Astrocyte of the spinal cord (primary cell): ENCODE measurements at places on chromosomes 1 and 21.

- DNase-seq: peak; percentile 46
Measured at GRCh38 chr1:39701049-39701439, 9.8 kb upstream of the HPCAL4 start.

- no peak for DNase-seq
Measured at GRCh38 chr1:179226738-179227137, 2.7 kb downstream of the ABL2 start.

- no peak for DNase-seq
Measured at GRCh38 chr21:44449473-44450363, 5.6 kb upstream of the LRRC3 start.

DNA sequence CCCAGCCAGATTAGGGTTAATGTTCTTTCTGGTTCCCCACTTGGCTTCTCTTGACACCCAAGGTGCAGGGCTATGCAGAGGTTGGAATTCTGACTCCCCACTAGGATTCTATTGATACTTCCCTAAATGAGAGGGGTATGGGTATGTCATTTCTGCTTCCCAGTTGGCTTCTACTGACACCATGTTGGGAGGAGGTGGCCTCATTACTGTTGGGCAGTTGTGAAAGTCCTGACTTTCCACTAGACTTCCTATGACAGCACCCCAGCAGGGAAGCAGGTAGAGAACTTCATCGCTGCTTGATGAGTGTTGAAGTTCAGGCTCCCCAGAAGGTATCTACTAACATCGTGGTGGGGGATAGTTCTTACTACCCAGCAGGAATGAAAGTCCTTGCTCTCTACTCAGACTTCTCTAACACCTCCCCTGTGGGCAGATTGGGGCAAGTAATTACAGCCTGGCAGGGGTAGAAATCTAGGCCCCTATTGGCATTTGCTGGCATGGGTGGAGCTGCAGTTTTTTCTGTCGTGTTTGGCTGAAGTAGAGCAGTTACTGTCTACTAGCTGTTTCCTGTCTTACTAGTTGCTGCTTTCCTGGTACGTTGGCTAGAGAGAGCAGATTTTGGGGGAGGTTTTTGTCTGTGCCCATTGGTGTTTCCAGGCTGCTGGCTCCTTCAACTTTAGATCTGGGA is 41.5 kb downstream of the ZYG11B start:
- DNase-seq: no peak

DNA sequence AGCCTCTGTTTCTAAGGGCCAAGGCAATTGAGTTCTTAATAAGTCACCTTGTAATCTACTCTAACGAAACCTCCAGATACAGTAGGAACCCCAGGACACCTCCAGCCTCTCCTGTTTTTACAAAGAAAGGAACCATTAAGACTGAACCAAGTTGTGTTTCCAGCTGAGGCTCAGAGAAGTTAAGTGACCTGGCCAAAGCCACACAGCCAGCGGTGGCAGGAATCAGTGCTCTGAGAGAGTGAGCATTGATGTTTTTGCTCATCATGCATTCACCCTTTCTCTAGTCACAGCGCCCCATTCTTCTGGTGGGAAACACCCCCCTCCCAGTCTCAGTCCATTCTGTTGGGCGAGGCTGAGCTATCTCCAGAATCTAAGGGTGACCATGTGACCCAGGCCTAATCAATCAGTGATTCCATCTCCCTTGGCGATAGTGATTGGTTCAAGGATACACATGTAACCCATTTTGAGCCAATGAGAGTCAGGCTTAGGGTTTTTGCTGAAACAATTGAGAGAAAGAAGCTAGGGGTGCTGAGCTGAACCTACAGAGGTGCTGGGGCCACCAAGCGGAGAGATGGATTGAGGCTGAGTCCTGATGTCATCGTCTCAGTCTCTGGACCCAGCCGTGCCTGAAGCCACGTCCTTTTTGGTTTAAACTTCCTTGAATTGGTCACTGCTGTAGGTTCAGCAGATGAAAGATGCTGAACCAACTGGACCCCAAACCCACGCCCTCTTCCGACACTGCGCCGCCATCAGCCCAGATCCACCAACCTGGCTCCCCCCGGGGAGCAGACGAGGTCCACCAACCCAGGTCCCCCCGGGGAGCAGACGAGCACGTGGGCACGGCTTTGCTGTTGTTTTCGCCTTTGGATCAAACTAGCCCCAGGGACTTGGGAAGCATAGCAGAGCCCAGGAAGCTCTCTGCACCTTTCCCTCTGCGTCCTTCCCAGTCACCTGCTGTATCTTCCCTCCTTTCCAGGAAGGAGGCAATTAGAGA is 28.0 kb upstream of the RERE start:
- DNase-seq: no peak

DNA sequence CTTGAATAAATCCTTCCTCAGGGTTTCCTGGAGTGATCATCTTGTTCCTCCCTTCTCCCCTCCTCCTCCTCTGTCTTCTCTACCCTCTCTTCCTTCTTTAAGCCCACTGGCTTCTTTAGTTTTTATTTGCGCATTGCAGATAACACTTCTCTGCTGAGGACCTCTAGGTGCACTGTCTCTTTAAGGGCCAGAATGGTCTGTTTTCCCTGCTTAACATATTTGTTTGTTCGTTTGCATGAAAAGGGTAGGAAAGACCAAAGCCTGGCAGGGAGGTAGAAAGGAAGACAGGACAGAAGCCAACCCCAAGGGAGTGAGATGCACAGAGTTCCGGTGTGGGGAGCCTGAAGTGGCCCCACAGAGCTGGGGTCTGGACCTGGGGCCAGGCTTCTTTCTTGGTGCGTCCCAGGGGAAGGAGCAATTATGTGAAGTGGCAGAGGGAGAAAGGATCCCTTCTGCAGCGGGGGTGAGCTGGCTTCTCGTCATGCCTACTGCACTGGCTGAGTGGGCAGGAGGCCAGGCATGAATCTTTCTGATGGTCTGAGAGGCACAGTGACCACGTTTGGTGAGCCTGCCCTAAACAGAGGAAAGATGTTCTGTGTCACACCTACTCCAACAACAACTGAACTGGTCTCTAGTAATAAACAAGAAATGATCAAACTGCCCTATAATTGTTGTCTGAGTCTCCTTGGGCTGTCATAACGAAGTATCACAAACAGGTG is 232.7 kb downstream of the KCNJ6 start:
- no peak for DNase-seq

DNA sequence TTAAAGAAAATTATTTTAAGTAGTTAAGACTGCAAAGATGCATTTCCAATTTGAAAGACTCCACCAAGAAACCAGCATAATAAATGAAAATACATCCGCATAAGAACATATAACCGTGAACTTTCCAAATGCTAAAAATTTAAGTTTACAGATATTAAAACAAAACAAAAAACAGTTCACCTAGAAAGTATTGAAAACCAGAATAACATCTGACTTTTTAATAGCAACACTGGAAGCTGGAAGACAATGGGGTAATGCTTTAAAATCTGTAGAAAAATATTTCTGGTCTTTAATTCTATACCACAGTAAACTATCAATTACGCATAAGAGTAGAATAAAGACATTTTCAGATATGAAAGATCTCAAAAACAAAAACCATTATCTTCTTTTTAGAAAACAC is 79.3 kb upstream of the COL24A1 start:
- no peak for DNase-seq

- DNase-seq: no peak
Measured at GRCh38 chr1:165187031-165188009, 169.2 kb downstream of the LMX1A start.

GRCh38 chr1:198480876-198481275 is 59.6 kb downstream of the ATP6V1G3 start:
- DNase-seq: no peak
